ENCODE measurements at places on chromosomes 3 and 15.
A peak's percentile ranks its signal among the peaks of the same experiment; 100 is the strongest.

DNA sequence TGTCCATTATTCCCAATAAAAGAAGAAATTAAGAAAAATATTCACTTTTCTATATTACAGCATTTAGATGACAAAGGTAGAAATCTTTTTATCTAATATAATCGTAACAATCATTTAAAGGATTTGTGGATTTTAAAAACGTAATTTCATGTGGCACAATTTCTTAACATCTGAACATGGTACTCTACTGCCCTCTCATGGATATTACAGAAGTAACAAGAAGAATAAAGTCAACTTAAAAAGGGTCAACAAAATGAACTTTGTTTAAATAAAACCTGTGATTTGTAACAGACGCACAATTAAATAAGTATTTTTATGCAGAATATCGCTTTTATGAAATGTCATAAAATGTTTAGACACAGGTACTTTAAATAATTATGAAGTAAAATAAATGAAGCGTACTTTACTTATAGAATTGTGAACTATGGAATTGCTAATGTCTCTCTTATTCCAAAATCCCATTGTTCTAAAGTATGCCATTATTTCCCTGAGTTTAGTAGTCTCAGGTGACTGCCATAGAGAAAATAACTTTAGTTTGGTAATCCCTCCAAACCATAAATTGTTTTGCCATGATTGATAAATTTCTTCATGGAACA lies 366.8 kb upstream of the ZNF385D start:
- peak; percentile 43 for DNase-seq

GRCh38 chr15:77143616-77144015 lies 72.7 kb upstream of the TSPAN3 start:
- DNase-seq = no peak

DNA sequence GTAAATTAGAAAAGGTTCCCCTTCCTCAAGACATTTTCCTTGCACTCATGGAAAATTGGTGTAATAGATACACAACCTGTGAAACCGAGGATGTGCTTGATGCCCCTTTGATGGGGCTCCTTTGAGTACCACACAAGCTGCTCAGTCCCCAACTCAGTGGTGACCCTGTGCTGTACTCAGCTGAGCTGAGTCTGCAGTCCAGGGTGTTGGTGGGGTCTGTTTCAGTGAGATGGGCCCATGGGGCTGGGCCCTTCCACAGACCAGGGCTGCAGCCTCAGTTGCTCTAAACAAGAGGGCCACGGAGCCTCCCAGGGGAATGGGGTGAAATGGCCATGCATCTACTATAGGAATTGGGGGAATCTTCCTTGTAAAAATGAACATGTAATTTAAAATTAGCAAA lies 39.3 kb downstream of the KY start:
- DNase-seq = no peak

DNA sequence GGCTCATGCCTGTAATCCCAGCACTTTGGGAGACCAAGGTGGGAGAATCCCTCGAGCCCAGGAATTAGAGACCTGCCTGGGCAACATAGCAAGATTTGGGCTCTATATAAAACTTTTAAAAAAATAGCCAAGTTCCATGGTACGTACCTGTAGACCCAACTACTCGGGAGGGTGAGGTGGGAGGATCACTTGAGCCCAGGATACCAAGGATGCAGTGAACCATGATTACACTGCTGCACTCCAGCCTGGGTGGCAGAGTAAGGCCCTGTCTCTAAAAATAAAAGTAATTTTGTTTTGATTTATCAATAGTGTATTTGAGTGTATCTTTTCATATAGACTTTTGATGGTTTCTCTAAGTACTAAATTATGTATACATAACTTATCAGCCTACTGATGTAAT lies 63.1 kb downstream of the LSM3 start:
- no peak for DNase-seq

DNA sequence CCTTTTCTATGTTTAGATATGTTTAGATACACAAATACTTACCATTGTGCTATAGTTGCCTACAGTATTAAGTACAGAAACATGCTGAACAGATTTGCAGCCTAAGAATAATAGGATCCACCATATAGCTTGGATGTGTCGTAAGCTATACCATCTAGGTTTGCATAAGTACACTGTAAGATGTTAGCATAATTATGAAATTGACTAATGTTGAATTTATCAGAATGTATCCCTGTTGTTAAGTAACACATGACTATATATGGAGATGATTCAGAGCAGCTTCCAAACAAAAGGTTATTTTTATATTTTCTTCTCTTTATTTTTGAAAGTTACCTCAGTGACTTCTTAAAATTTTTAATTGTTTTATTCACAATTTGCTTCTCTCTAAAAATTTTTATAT lies 2.4 kb downstream of the SLC28A2 start:
- DNase-seq = no peak

Measured in Ammon's horn (tissue), 1 donor.